ENCODE measurements at places on chromosomes 16 and 17.

DNA sequence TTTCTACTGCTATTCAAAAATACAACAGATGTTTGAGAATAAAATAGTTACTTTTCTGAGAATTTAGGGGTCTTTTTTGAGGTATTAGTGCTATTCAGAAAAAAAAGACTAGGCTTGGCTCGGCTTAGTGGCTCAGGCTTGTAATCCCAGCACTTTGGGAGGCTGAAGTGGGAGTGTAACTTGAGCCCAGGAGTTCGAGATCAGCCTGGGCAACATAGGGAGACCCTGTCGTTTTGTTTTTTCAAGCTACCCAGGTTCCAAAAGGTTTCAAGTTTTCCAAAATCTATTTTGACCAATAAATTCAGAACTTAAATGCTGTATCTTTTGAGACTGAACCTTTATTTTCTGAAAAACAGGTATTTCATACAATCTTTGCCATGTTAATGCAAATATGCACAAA is 3.2 kb upstream of the ARL6IP1 start:
- DNase-seq, result no peak

DNA sequence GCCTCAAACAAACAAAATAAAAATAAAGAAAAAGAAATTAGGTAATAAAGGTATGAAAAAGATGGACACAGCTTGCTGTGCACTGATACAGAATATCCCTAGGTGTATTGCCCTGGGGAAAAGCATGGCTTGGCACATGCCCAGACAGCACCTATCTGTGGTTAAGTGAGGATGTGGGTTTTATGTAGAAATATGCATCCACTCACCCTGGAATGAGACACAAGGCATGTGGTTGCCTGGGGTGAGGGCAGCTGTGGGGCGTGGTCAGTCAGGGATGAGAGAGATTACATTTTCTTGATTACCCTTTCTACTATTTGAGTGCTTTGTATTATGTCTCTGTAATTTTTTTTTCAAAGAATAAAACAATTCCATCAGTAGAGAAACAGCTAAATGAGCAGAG is 6.9 kb downstream of the PLLP start:
- DNase-seq, result peak; percentile 93

- DNase-seq, result no peak
Measured at GRCh38 chr16:72262711-72263110, 90.8 kb upstream of the PMFBP1 start.

DNA sequence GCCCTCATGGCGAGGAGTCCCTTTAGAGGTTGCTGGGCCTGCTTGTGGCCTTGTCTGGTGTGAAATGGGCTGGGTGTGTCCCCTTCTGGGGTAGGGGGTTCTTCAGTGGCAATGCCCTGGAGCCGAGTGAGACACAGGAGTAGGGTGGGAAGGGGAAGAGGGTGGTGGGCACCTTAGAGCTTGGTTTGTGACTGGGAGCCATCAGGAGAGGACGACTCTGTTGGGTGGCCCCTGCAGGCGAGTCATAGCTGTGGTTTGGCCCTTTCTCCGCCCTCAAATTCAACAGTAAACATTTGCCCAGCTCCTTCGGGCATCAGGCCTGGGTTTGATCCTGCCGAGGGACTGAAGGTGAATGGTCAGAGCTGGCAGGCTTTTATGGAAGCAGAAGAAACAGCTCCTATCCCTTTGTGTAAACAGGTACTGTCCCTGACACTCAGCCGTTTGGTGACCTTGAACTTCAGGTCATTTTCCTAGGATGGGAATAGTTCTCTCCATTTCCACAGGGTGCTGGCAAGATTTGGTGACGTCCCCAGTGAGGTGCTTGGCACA is 2.9 kb downstream of the E4F1 start:
- DNase-seq, result no peak

Measured in T-helper 2 cell (primary cell).